ENCODE measurements at places on chromosomes 3 and 15.
A peak's percentile ranks its signal among the peaks of the same experiment; 100 is the strongest.

GRCh38 chr3:173983343-173983742 lies 585.8 kb downstream of the NLGN1 start:
- DNase-seq, result no peak

DNA sequence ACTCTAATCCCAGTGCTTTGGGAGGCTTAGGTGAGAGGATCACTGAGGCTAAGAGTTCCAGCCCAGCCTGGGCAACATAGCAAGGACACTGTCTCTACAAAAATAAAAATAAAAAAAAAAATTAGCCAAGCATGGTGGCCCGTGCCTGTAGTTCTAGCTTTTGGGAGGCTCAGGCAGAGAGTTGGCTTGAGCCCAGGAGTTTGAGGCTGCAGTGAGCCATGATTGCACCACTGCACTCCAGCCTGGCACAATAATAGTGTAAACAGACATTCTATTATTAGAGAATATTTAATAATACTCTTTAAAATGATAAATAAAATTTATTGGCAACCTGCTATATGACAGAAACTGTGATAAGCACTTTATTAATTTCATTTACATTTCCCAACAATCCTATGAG lies 908.9 kb downstream of the TUSC7 start:
- no peak for DNase-seq

- peak; percentile 52 for DNase-seq
Observed at GRCh38 chr3:196677353-196677752, 34.7 kb downstream of the CEP19 start.

- no peak for DNase-seq
Observed at GRCh38 chr3:139020868-139021234, at the start of gene PRR23B. Gene PRR23B, minus strand, starts transcription at chr3:139020926. Its CDS starts 265 bp downstream, at chr3:139020661.

DNA sequence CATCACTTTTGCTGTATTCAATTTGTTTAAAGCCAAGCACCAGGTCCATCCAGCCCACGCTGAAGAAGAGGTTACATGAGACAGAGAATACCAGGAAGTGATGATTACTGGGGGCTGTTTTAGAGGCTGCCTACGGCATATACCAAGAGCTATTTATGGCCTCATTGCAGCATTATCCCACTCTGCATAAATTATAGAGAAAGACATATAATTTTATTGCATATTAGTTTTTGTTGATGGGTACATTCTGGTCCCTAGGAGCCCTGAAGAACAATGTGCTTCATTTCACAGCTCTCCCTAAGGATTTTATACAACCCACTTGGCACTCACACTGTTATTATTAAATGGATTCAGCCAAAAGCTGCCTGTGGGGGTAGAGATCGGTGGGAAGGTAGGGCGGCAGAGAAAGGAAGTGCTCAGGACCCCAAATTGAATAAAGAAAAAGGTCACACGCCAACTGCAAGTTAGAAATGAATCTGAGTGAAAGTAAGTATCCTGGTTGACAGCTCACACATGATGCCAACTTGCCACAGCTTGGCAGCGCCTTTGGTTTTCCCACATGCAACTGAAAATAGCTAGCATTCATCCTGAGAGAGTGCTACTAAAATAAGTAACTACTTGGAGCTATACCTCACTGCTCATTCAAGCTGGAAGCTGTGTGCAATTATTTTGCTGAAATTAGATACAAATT lies 73.7 kb downstream of the CCNL1 start:
- DNase-seq, result no peak

- peak; percentile 48 for DNase-seq
Observed at GRCh38 chr15:67433495-67434099, 87.3 kb upstream of the C15orf61 start.

- no peak for DNase-seq
Observed at GRCh38 chr15:38992930-38993329, 428.3 kb upstream of the RASGRP1 start.

- DNase-seq, result no peak
Observed at GRCh38 chr15:39486621-39487457, 94.0 kb upstream of the THBS1 start.

GRCh38 chr15:37921527-37922385 lies 12.7 kb upstream of the TMCO5A start:
- no peak for DNase-seq

DNA sequence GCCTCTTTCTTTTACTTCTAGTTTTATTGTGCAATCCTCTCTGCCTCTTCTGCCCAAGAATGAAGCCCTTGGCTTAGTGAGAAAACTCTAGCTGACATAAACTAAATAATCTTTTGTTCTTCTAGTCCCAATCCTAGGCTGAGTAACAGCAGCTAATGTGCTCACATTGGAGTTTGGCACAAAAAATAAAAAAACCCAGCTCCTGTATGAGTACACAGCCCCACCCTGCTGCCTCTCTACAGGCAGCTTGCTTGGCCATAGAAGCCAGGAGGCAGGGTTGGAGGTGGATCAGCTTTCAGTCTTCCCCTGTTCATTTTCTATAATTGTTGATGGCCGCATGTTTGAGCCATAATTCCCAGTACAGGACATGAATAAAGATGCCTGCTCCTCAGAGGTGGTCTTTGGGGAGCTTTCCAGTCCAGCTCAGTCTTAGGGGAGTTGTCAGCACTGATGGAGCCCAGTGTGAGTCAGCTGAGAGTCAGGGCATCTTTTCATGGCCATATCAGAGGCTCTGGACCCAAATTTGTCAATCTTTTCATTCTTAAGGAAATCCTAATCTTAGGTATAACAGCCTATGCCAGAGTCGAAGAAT lies 46.7 kb downstream of the RTP1 start:
- no peak for DNase-seq

- no peak for DNase-seq
Observed at GRCh38 chr3:64741341-64741740, 53.5 kb upstream of the ADAMTS9 start.

DNA sequence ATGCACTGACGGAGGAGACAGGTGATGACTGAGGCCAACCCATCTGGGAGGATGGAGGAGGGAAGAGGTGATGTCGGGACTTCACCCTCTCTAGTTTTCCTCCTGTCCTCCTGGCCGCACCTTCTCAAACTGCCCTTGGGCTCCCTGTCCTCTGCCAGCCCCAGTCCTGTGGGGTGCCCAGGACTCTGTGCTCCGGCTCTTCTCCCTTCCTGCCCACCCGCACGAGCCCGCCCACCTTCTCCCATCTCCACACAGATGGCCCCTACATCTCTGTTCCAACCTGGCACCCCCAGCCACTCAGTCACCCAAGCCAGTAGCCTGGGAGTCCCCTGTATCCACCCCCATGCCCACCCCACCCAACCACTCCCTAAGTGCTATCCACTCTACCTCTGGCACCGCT lies 206.7 kb upstream of the LINGO1 start:
- DNase-seq, result no peak

GRCh38 chr3:178275311-178275710 lies 260.9 kb upstream of the KCNMB2 start:
- DNase-seq, result no peak

- DNase-seq, result no peak
Observed at GRCh38 chr3:30140356-30141075, 465.9 kb upstream of the TGFBR2 start.

DNA sequence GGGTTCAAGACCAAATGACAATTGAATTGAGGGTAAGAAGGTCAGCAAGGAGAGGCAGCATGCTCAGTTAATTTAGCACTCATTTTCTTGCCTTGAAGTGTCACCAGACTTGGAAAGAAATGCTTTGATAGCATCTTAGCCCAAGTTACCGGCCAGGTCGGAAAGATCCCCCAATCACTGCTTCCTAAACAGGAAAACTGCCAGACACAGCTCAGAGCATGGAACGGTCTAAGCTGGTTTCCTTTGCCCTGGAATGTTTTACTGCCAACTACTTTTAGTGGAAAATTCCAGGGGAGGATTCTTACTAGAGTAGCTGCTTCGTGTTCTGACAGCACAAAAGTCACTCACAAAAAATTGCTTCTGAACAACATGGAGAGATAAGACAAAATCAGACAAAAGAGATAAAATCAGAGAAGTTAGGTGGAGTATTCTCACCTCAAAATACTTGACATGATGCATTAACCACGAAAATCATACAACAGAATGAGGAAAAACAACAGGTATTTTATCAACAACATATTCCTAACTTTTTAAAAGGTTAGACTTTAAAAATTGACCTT lies 65.5 kb downstream of the CCR4 start:
- no peak for DNase-seq

DNA sequence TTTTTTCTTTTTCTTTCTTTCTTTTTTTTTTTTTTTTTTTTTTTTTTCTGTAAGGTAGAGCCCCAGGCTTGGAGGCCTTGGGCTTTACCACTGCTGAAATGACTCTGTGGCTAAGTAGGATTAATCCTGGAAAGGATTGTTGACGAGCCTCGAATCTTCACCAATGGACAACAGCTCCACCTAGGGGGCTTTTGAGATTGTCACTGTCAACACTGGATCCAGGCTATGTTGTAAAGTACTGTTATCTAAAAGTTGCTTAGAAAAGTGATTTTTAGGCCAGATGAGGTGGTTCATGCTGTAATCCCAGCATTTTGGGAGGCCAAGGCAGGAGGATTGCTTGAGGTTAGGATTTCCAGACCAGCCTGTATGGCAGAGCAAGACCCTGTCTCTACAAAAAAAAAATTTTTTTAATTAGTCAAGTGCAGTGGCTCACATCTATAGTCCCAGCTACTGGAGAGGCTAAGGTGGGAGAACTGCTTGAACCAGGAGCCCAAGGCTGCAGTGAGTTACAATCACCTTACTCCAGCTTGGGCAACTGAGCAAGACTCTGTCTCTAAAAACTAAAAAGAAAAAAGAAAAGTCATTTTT lies 41.6 kb downstream of the KLHL18 start:
- peak; percentile 76 for DNase-seq

- peak; percentile 92 for DNase-seq
Observed at GRCh38 chr3:13011573-13012220, 61.5 kb downstream of the IQSEC1 start.

DNA sequence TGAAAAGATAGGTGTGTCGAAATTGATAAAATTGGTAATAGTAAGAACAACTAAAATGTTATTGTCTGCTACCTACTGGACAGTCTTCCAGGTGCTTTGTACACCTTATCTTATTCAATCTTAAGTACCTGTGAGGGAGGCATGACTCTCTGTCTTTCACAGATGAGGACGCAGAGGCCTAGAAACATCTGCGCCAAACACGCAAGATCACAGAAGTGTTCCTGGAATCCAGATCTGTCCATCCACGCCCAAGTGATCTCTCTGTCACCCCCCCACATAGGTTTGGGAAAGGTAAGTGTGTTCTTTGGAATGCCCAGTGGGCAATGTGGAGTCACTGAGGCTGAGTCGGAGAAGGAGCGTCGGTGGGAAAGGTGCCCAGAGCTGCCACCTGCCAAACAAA lies 34.4 kb upstream of the PTPRG start:
- DNase-seq, result no peak

GRCh38 chr3:176692966-176693785 lies 504.1 kb downstream of the TBL1XR1 start:
- no peak for DNase-seq

DNA sequence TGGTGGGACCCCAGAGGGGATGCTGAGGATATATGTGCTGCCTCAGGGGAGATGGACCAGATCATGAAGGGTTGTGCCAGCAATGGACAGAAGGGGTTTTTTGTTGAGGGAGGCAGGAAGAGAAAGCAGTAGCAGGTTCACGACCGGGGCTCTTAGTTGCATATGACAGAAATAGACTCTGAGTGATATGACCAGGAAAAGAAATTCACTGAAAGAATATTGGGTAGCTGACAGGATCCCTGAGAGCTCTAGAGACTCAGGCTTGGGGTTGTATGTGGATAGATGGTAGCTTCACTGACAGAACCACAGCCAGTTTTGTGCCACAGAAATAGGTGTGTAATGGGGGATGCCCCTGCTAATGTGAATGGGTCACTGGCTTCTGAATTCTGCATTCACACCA lies 241.6 kb downstream of the ZNF621 start:
- DNase-seq, result no peak

DNA sequence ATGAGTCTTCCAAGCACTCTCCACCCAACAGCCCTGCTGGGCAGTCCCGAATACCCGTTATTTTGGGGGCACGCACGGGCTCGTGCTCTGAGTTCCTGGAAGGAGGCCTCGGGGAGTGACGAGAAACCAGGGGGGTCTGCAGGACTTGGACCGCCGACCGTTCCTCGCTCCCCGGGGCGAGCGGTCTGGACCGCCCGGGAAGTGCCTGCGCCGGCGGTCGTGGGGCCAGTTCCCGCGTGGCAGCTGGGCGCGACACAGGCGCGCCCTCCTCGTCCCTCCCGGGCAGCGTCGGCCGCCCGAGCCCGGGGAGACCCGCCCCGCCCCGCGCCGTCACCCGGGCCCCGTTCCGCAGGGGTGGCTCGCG lies 387 bp downstream of the GNB4 start:
- peak; percentile 75 for DNase-seq

DNA sequence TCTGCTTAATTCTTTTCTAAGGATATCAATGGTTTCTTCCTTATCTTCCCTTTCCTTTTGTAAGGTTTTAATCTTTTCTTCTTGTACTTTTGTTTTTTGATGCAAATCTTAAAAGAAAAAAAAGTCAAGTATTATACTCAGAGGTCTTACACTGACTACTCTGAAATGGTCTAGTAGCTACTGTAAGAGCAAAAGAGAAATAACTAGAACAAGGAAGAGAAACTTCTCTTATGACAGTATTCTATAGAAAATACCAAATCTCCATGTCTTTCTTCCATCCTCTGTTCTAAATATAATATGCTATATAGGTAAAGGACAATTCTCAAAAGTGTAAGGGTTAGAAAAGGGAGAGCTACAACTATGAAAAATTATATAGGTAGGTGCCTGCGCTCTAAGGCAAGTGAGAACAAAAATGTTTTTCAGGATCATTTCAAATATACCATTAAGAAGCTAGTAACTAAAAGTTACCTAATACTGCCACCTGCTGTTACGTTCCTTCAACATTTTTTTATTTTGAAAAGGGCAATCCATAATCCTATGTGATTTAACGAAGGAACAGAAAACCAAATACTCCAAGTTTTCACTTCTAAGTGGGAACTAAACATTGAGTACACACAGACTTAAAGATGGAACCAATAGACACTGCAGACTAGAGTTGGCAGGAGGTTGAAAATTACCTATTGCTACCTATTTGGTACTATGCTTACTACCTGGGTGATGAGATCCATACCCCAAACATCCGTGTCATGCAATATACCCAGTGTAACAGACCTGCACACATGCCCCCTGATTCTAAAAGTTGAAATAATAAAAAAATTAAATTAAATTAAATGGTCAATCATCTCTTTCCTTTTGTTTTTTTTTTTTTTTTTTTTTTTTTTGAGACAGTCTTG lies 36.7 kb downstream of the CIP2A start:
- peak; percentile 74 for DNase-seq
